ENCODE measurements at places on chromosomes 2 and 18.
A peak's percentile ranks its signal among the peaks of the same experiment; 100 is the strongest.

- DNase-seq = no peak
These were observed 26.2 kb downstream of the CEP192 start for GRCh38 chr18:13017247-13017875.

- DNase-seq = no peak
These were observed 269.2 kb upstream of the ZNF521 start for GRCh38 chr18:25621144-25621543.

DNA sequence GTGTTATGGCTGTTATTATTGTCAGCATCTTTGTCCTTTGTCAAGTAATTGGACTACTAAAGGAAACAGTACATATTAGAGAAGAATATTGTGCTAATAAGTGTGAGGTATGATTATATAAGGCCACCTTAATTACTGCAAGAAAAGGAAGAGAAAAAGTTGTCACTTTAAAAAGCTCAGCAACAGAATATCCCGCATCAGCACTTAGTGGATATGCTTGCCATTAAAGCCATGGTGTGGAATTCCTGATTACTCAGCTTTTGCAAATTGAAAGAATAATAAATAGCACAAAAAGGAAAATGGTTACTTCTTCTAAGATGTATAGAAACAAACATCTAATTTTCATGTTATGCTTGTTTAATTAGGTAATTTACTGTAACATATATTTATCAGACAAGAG is 347.5 kb downstream of the DPP10 start:
- no peak for DNase-seq

GRCh38 chr2:71876542-71877451 is 270.9 kb downstream of the CYP26B1 start:
- DNase-seq = no peak

- DNase-seq = no peak
These were observed 325.4 kb downstream of the ZEB2 start for GRCh38 chr2:144194326-144195071.

DNA sequence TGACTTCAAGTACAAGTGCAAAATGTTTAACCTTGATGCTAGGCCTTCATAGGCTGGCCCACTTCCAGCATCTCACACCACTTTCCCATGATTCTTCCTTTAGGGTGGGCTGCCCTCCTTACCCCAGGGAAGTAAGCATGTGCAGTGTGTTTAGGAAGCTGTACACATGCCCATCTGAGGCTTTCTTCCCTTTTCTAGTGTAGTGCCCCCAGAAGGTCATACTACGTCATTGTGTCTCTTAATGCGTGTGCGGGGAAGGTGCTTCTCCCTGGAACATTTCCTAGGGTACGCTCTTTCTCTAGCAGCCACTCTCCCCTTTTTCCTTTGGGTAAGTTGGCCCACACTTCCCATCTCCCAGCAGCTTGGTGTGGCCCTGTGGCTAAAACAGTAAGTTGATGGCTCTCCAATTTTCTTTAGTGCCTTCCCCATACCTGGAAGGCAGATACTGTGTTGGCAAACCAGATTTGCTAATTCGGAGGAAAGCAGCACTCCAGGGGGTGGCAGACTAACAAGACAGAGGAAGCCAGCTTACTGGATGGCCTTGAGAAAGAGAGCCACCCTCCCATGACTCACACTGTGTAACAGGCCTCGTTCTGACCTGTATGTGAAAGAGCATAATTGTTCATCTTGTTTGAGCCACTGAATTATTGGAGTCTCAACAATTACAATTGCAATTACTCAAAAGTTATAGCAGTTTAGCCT is 1.1 kb upstream of the SULT6B1 start:
- no peak for DNase-seq

DNA sequence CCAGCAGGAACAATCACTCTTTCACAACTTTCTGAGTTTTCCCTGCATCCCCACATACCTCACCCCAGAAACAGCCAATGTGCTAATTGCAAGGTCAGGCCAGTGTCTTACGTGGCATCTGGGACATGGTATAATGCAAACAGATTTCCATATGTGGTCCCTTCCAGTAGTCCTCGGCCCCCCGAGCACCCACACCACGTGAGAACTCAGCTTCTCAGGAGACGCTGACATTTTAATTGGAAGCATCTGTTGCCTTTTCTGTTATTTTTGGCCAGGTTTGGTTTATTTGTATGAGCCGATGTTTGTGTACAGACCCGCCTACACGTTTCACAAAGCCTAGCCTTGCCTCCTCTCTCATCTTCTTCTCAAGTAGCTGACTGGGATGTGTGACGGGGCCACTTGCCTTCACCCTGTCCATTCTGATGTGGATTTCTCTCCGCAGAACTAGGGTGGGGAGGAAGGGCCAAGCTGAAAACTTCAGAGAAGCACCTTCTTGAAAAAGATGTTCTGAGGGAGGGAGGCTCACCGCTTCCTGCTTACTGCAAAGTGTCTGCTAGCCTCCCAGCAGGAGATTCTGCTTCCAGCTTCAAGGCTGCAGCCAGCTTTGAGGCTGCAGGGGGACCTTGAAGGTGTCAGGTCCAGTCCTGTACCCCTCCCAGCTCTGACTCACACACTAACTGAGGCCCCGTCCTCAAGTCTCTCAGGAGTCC is 109.6 kb upstream of the SLC14A2 start:
- no peak for DNase-seq

DNA sequence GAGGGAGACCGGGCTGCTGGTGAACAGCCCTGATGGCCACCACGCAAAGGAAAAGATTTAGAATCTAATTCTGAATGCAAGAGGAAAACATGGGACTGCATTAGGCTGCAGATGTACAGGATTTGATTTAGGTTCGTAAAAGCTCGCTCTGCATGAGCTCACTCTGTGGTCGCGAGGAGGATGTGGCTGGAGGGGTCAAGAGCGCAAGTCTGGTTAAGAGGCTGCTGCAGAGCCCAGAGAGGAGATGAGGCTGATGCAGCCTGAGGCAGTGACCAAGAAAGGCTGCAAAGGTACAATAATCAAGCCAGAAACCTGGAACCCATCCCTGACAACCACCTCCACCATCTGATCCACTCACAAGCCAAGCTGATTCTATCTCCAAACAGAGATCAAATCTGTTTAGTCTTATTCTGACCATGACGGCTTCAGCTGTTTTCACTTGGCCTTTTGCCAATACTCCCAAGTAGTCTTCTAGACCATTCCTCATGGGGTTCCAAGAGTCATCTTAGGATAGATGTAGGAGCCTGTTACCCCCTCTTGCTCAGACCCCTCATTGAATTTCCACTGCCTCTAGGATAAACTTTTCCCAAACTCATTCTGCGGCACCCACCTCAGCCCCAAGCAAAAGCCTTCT is 58.9 kb upstream of the ARL4C start:
- DNase-seq = no peak

GRCh38 chr2:232315049-232315922 is 63.3 kb upstream of the ALPP start:
- peak; percentile 40 for DNase-seq

- DNase-seq = no peak
These were observed 612.4 kb downstream of the FBXO15 start for GRCh38 chr18:73535189-73535588.

DNA sequence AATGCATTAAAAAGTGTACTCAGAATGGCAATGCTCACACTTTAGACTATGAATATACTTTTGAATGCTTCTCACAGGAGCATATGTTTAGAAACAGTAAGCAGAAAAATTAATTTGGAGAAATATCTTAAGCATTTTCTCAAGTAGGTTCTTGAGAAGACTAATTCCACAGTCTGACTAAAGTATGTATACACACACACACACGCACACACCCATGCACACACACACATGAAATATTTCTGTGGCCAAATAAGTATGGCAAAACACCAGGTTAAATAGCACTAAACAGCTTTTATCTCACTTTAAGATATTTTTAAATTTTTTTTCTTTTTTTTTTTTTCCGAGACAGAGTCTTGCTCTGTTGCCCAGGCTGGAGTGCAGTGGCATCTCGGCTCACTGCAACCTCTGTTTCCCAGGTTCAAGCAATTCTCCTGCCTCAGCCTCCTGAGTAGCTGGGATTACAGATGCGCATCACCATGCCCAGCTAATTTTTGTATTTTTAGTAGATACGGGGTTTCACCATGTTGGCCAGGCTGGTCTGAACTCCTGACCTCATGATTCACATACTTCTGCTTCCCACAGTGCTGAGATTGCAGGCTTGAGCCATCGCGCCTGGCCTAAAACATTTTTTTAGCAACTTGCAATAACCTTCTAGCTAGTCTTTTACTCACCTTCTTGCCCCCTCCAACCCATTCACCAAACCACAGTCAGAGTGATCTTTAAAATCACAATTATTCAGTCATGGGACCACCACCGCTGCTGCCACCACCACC is 67.5 kb upstream of the SCG2 start:
- no peak for DNase-seq

GRCh38 chr18:8339952-8340351 is 269.3 kb upstream of the RAB12 start:
- no peak for DNase-seq

DNA sequence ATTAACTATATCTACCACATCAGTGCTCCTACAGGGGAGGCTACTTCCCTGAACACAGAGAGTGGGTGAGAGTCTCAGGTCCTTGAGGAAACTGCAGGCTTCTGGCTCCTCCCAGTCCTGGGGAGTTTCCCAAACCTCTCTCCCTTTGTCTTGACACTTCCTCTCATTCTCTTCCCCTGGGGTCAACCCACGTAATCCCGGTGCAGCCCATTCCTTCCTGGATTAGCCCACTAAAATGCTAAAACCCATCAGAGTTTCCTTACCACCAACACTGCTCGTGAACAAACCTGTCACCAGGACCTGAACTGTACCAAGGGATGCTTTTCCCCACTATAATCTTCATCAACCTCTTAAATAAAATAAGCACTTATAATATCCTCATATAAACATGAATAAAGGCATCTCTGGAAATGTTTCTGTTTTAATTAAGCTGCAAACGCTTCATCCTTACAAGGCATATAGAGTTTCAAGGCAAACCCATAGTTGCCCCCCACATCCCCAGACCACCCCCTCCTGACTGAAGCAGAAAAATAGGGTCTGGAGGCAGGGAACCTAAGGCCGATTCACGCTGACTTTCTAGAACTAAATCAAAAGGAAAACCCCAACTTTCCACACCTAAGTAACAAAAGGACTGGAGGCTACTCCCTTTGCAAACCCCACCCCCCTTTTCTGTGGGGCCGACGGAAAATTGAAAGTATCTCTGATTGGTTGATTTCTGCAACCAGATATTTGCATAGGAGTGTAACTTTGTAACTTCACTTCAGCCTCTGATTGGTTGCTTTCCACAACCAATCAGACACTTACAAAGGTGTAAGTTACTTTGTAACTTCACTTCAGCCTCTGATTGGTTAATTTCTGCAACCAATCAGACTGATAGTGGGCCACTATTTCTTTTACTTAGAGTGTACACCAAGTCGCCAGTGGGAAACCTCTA is 19.0 kb downstream of the TMSB10 start:
- DNase-seq = no peak

- no peak for DNase-seq
These were observed 250.1 kb upstream of the CTAGE1 start for GRCh38 chr18:22667616-22668422.

DNA sequence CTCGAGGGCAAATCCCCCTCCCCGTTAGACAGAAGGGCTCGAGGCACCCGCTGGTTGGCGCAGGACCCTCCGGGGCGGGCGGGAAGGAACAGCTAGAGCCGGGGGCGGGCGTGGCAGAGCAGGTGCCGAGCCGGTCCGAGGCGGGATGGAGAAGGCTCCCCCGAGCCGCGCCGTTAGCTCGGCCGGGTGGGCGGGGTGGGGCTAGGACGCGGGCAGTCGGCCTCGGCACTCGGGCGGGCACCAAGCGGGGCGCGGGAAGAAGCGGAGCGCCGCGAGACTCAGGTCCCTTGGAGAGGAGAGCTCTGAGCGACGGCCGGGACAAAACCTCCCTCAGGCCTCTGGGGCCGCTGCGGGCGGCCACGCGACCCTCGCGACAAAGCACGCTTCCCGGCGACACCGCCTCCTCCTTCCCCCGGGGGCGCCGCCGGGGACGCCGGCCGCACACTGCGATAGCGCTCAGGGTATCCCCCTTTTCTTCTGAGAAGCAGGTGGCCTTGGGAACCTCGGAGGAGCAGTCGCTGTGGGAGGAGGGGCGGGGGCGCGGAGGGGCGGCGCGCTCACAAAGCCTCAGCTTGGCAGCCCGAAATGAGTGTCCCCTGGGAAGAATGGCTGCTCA is 721 bp downstream of the FHOD3 start:
- no peak for DNase-seq

- DNase-seq = no peak
These were observed 981.4 kb upstream of the DDX18 start for GRCh38 chr2:116833052-116833451.

- no peak for DNase-seq
These were observed 69.9 kb upstream of the MCFD2 start for GRCh38 chr2:46985512-46985911.

GRCh38 chr2:52897511-52898044 is 870.0 kb upstream of the CHAC2 start:
- DNase-seq = no peak

GRCh38 chr2:15842758-15843666 is 97.3 kb upstream of the MYCN start:
- DNase-seq = no peak

- DNase-seq = no peak
These were observed 20.6 kb upstream of the GCC2 start for GRCh38 chr2:108428286-108429009.

DNA sequence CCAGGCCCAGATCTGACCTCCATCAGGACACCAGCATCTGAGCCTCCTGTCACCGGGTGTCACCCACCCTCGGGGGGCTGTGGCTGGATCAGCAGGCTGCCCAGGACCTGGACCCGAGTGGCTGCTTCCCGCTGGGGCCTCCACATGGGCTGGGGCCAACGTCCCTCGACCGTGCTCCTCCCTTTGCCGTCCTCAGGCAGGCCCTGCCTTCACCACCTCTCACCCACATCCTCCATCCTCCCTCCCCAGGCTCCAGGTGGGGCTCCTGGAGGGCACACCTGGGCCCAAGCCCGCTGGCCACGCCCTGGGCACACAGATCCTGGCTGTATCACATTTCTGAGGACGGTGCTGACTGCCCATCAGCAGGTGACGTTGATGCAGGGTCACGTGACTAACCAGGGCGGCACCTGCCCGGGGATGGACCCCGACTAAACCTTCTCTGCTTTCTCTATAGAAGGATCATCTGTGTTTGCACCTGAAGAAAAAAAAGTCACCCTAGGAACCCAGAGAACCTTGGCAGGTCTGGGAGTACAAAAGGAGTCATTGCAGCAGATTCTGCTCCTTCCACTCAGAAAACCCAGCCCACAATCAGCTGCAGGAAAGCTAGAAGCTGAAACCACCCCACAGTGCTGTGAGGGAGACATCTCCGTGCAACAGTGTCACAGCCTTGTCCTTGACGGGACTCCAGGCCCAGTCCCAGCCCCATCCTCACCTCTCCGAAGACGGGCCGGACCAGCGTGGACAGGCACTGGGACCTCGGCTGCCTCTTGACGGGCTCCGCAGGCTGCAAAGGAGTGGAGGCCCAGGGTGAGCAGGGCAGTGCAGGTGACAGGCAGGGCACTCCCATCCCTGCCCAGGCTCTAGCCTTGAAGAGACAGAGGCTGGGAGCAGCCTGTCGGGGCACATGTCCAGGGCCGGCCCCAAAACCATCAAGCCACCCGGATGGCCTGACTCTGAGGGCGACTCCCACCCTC is 11.2 kb downstream of the STK25 start:
- DNase-seq = no peak

GRCh38 chr2:233426619-233427342 is 72.5 kb downstream of the DGKD start:
- DNase-seq = peak; percentile 38

GRCh38 chr2:104468846-104469245 is 385.1 kb upstream of the POU3F3 start:
- no peak for DNase-seq

Data from stimulated activated CD8-positive, alpha-beta memory T cell treated with anti-CD3 and anti-CD28 coated beads, Interleukin-4, amount 100 ng/mL, for 24 hours (primary cell).